CD4-positive, alpha-beta T cell treated with Interleukin-15 for 4 hours (primary cell): ENCODE measurements at places on chromosomes 7 and 10.

DNA sequence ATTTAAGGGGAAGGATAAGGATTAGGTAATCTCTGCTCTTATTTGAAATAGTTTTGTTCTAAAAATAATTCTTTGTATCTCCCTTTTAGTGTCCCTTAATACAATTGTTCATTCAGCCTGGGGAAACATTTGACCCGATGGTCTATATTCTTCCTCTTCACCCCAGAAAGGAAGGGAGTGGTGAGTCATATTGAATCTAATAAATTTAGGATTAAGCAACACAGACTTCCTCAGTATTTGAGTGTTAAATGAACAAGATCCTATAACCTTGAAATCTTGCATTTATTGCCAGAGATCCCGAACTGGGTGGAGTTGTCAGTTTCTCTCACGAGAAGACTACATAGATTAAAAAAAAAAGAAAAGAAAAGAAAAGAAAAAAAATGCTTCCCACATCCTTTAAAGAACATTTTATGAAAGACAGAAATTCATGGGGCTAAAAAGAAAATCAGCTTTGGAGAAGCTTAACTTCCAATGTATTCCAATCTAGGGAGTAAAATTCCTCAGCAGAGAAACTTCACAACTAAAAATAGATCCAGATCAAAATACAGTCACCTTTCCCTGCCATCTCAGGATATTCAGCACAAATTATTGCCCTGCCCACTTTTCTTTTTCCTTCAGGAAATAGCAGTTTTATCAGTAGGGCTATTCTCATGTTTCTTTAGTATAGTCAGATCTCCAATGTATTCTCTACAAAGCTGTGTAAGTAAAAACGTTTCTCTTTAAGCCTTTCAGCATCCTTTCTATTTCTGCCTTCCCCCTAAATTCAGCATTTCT, 82.2 kb downstream of the SEMA3D start:
- DNase-seq: no peak

DNA sequence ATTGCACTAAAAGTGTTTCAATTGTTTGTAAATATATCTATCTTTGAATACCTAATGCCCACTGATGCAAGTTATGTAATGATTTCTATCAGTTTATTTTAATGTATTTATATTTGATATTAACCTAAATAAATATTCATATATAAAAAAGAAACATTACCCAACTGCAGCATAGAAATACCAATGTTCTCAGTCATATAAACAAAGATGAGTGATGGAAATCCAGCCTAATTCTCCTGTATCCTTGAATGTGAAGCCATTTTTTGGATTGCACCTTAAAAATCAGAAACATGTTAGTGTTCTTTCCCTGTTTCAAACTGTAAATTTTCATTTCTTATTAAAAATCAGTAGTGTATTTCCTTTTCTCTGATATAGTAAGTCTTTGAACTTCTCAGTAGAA, 305.8 kb upstream of the GNAI1 start:
- no peak for DNase-seq

DNA sequence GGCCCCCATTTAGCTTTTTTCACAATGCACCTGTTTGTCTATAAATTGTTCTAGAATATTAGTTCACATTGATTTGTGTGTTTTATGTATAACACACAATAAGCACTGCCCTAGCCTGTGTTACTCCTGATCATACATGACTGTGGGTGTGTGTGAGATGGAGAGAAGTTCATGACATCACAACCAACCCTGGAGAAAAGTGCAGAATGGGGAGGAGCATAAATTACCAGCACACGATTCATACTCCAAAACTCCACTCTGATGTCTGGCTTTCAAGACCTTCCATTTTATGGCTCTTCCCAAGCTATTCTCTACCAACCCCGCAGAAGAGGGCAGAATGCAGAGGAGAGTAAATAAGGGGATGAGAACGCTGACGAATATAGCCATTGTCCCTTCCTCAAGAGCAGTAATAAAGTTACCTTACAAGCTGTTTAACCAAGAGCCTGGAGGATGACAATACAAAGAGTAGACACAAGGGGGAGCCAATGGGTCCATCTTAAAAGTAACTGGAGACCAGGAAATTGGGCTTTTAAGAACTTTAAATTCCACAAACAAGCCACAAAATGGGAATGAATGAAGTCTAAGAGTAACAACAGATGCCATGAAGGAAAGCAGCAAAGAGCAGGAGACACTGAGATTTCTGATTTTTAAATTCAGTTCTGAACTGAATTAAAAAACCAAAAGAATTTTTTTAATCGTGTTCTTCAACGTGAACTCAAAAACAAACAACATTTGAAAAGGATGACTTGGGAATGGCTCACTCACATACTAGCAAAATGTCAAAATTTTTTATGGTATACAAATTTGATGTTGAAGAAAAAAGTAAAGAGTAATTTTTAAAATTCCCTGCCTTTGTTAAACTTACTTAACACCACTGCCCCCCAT, 159.6 kb downstream of the PARD3 start:
- DNase-seq: peak; percentile 14

DNA sequence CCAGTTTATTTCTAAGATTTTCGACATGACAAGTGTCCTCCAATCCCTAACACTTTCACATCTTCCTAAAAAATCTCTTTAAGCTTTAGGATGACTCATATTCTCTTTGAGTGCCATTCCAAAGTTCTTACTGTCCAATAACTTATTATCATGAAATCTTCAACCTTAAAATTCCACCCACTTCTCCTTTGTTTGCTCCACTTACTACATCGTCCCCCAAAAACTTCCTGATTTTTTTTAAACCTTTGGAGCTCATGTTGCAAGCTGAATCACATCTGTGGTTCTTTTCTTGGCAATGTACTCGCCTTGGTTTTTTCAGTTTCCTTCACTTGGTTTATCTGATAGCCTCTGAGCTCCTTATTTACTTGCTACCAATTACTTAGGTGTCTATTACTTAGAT, 39.2 kb upstream of the JCAD start:
- DNase-seq: no peak

DNA sequence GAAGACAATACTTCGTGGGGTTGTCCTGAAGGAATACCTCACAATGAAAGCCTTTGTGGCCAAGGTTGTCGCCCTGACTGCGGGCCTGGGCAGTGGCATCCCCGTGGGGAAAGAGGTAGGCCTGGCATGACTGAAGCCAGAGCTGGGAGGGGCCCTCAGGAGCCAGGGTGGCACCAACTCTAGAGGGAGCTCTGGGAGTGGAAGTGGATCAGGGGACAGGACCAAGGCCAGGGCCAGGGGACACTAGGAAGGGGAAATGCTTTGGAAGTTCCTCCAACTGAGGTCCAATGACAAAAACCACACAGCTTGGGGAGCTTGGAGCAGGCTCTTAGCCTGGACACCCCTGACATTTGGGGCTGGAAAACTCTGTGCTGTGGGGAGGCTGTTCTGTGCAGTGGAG, 5.8 kb downstream of the CLCN1 start:
- DNase-seq: no peak

GRCh38 chr10:16367621-16368292, 69.1 kb upstream of the PTER start:
- DNase-seq: no peak

DNA sequence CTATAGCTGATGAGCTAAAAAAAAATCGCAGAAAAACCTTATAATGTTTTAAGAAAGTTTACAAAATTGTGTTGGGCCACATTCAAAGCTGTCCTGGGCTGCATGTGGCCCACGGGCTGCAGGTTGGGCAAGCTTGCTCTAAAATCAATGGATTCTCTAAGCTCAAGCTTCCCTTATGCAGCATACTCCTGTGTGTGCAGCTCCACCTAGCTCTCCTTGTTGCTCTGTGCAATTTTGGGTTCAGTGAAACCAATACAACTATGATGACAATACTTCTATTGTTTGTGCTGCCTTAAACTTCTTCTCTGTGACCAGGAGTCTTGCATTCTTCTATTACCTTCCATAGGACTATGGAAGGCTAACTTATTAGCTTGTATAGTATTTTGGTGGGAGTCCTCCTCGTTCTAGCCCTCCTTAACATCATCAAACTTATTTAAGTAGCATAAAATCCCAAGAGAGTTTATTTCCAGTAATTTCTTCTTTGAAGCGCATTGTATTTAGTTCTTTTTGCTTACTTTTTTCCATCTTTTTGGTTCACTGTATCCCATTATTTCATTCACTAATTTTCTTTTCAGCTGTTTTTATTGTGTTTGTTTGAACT, 170.9 kb upstream of the SMIM30 start:
- no peak for DNase-seq

- DNase-seq: no peak
Observed at GRCh38 chr7:156177422-156178055, 365.3 kb upstream of the SHH start.

GRCh38 chr7:127736511-127736910, 84.5 kb downstream of the SND1 start:
- no peak for DNase-seq

DNA sequence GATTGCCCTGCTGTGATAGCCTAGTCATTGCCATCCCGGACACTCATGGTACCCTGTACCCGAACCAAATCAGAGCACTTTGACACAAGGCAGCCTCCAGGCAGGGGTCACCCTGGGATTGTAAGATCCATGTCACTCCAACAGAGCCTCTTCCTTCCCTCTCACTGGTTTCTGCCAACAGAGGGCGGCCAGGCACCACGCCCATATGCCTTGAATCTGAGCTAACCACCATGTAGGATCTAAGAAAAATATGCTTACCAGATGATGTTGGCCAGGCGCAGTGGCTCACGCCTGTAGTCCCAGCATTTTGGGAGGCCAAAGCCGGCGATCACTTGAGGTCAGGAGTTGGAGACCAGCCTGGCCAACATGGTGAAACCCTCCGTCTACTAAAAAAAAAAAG, 389.2 kb upstream of the KLF6 start:
- no peak for DNase-seq

- no peak for DNase-seq
Observed at GRCh38 chr7:155073922-155074321, 3.8 kb downstream of the HTR5A start.

GRCh38 chr7:2608921-2609411, 22.8 kb upstream of the TTYH3 start:
- DNase-seq: no peak

GRCh38 chr10:65838811-65839210, 1087.0 kb upstream of the LRRTM3 start:
- DNase-seq: no peak

GRCh38 chr10:16865766-16866165, 48.5 kb upstream of the RSU1 start:
- DNase-seq: no peak

DNA sequence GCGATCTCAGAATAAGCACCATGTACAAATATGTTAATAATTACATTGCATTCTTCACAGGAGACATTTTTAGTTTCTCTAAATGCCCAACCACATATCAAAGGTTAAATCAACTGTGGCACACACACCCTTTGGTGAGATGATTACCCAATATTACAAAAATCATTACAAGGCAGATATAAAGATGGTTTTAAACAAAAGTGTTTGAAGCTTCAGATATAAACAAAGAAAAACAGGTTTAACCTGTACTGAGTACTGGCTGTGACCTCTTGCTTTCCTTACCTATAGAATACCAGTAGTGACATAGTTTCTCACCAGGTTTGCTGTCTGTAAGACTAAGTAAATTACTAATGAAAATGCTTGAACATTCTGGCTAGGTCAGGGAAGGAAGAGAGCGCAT, 360.0 kb upstream of the IGFBP3 start:
- DNase-seq: no peak

DNA sequence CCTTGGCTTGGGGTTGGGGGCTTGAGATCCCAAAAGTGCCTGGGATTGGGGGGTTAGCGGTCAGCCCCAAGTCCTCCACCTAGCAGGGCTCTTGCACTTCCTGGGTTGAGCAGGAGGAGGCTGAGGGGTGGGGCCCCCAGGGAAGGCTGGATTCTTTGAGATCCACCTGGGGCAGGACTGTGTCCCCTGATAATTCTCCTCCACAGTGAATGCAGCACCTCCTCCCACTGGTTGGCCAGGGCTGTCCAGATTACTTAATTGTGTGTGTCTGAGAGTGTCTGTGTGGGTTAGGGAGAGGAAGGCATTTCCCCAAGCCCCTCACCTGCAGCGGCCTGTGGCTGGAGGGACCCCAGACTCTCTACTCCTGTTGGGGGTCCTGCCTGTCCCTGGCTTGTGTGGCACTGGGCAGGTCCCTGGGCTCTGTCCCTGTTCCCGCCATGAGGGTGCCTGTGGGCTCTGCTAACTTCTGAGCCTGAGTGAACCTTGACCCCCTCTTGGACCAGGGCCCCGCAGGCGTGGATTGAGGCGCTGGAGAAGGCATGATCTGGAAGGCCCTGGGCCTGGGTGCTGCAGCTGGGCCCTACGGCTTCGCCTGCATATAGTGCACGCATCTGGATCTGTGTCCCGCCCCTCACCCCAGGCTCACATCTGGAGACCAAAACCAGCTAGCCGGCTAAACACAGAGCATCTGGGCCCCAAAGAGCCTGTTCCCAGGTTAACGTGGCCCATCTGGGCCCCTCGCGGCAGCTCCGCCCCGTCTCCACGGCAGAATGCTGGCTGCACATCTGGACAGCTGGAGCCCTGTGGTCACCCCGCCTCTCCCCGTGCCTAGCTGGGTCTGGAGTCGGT, 10.4 kb downstream of the TMEM270 start:
- no peak for DNase-seq

DNA sequence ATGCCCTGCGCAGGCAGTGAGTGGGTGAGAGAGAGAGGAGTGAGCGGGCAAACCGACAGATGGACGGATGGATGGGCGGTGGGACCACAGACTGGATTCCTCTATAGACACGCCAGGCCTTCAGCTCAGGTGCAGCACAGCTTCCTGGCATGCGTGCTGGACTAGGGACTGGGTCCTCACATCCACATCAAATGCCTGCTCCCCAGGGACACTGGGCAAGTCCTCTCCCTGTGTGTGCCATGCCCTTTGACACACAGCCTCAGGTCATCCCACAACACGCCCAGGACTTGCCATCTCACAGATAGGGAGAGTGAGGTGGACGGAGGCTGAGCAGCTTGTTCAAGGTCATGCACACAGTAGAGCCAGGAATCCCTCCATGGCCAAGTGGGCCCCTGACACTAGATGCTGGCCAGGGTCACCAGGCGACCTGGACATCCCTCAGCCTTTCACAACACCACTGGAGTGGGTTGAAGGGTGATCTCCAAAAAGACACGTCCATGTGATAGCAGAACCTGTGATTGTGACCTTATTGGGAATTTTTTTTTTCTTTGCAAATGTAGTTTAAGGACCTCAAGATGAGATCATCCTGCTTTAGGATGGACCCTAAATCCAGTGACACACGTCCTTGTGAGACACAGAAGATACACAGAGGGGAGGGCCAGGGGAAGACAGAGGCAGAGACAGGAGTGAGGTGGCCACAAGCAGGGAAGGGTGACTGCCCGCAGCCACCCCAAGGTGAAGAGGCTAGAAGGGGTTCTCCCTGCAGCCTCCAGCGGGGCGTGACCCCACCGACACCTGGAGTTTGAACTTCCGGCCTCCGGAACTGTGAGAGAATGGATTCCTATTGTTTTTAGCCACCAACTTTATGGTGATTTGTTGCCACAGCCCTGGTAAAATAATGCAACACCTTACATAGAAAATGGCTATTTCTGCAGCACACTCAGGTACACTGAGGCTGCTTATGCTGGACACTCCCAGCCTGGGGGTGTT, 155.0 kb upstream of the CHST15 start:
- DNase-seq: no peak

DNA sequence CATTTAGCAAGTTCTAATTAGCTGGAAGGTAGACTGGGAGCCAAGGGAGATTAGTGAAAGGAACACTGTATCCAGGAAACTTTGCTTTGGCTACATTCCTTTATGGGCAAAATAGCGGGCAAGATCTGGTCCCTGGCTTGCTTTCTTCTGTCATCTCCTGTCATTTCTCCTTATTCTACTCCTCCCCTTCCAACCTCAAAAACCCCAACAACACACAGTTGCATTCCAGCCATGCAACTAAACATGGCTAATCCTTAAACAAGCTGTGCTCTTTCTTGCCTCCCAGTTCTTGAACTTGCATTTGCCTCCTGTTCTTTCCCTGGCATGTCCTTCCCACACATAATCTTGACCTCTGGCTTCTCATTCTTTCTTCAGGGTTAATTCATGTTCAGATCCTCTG, 59.5 kb upstream of the CDCA7L start:
- no peak for DNase-seq
